ENCODE measurements at places on chromosomes 12 and 14.

DNA sequence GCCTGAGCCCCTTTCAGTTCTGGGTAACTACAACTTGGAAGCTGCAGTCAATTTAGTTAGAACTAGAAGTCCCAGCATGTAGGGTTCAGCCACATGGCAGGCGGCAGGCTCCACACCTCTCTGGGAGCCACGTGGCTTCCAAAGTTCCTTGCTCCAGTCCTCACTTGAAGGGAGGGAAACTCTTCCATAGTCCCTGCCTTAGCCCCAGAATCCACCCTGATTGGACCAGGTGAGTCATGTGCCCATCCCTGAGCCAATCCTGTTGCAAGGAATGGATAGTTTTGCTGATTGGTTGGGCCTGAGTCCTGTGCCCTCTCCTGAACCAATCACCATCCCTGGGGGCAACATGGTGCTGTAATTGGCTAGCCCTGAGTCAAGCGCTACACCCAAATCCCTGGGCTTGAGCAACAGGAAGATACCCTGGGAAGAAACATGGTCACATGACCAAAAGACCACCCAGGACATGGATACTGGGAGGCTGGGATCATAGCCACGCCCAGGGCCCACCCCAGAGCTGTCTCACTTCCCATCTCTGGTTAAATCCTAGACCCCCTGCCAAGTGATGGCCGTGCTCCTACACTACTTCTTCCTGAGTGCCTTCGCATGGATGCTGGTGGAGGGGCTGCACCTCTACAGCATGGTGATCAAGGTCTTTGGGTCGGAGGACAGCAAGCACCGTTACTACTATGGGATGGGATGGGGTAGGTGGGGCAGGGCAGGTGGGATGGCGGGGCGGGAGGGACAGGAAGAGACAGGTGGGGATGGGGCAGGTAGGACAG is 154.7 kb downstream of the ADGRD1 start:
- no peak for DNase-seq

GRCh38 chr12:104569346-104570173 is 112.8 kb downstream of the CHST11 start:
- no peak for DNase-seq

DNA sequence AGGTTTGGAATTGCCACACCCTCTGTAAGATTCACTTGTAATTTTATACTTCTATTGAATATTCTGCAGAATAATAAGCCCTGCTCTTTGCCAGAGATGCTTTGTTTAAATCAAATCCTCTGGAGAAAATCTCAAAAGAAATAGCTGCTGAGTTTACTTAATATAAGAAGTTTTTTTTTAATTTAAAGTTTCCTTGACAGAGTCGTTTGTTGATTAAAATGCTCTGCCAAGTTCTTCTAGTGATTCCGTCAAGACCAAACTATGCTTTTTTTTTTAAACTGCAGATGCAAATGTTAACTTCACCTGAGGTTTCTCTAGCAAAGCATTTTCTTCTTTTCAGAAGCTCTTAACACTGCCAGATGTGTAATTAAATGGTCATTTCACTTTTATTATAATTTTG is 13.4 kb upstream of the NAV3 start:
- DNase-seq = no peak

DNA sequence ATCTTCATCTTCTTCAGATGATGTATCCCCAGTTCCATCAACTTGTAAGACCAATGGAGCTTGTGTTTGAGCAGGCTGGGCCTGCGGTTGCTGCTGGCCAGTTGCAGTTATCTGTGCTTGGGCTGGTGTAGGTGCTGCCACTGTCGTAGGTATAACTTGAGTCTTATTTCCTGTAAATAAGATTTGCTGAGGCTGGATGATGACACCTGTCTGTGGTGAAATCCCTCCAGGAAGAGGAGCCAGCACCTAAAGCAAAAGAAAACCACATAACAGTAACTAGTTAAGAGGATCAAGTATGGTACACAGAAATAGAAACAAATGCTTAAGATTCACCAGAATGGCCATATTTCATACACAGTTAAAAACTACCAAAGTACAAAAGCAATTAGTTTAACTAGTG is 28.2 kb downstream of the GTF2A1 start:
- DNase-seq = no peak

DNA sequence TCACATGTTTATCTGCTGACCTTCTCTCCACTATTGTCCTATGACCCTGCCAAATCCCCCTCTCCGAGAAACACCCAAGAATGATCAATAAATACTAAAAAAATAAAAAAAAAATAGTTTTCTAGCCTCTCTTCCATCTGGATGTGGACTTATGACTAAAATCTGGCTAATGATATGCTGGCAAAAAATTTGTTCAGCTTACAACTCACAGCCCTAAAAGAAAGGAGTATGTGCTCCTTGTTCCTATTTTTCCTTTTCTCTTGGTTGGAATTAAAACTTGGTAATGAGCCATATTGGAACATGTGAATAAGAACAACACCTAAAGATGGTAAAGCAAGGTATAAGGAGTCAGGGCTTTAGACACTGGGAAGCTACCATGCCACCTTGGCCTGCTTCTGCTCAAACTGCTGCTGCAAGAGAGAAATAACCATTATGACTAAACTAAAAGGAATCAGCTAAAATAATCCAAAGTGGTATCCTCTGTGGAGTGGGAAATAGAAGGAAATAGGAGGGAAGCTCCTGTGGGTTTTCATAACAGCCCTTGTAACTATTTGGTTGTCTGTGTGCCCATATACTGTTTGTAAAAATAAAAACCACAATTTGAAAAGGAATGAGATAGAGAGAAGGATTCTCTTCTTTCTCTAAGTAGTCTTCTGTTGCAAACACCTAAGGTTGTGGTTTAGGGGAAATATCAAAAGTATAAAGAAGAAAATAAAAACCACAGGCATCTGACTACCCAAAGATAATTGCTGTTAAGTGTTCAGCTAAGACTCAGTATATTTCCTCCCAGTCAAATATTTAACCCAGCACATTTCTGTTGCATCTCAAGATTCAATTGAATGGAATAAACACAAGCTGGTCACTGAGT is 53.8 kb downstream of the SDR9C7 start:
- no peak for DNase-seq

DNA sequence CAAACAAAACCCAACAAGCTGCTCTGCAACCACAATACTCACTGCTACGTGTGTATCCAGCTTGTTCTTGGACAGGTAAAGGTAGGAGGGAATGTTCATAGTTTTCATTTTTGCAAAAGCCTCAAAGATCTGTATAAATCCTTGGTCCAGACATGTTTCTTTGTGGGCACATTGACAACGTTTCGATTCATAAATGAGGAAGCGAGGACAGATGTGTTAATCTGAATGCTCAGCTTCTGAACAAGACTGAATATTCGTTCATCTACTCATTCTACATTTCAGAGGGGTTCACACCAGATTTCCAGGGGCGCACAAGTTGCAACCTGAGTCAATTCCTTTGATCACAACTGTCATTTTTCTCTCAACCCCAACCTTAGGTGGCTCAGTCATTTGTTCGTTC is 134.4 kb downstream of the LLPH start:
- no peak for DNase-seq

DNA sequence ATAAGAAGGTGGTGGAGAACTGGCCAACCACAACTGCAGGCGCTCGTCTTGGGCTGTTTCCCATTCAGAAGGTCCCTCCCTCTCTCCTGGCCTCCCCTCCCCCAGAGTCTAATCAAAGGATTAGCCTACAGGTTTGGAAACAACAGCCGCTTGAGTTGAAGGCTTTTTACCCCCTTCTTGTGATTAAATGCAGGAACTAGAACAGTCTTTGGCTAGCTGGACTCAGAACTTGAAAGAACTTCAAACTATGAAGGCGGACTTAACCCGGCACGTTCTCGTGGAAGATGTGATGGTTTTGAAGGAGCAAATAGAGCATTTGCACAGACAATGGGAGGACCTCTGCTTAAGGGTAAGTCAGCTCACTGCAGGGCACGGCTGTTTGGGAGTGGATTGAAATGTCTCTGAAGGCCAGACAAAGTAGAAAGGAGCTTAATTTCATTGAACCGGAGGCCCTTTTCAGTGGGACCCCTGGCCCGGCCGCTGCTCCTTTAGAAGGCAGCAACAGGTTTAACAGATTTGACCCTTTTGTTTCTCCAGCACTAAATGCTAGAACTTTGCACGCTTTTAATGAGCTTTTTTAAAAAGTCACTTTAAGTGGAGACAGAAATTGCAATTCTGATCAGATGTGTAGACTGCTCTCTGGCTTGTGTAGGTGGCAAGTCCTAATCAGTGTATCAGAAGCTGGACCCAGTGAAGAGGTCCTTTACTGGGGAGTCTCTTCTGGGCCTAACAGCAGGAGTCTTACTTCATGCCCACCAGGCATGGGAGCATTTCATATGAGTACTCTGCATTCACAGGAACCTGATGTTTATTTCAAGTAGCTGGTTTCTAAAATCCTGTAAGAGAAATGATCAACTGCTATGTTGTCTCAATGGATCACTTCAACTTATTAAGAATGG is 107.7 kb downstream of the ESR2 start:
- no peak for DNase-seq

DNA sequence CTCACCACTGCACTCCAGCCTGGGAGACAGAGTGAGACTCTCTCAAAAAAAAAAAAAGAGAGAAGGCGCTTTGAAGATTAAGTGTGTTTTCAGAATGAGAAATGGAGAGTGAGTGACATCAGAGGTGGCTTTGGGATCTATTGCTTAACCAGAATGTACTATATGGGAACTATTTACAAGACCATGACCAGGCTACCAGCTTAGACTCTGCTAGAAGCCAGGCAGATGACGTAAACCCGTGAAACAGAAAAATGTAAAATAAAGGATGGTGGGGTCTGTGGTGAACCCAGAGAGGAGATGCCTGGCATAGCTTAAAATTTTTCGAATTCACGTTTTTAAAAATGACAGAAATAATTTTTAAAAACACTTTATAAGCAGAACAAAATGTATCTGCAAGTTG is 82.0 kb downstream of the IFT43 start:
- no peak for DNase-seq

- peak; percentile 93 for DNase-seq
These were observed at the start of gene ZNF219 for GRCh38 chr14:21098076-21098891. Gene ZNF219 (minus strand): TSS chr14:21098655. CDS start chr14:21093591, 5,064 bp downstream.

DNA sequence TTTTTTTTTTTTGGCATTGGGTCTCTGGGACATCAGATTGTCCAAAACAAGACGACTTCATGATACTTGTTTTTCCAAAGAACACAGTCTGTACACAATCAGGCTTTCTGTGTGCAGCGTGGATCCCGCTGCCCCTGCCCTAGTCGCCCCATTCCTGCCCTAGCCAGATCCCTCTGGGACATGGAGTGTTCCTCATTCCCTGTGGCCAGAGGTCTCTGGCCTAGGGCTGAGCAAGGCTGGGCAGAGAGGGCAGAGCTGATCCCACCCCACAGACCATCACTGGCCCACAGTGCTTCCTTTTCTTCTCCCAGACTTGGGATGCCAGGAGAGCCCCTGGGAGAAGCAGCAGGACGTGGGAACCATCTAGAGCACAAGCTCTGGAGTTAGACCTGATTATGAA is 20.9 kb upstream of the EIF2B2 start:
- peak; percentile 73 for DNase-seq

GRCh38 chr12:62332598-62332997 is 72.4 kb downstream of the USP15 start:
- DNase-seq = no peak

GRCh38 chr14:84535976-84536375 is 994.0 kb upstream of the FLRT2 start:
- DNase-seq = no peak

DNA sequence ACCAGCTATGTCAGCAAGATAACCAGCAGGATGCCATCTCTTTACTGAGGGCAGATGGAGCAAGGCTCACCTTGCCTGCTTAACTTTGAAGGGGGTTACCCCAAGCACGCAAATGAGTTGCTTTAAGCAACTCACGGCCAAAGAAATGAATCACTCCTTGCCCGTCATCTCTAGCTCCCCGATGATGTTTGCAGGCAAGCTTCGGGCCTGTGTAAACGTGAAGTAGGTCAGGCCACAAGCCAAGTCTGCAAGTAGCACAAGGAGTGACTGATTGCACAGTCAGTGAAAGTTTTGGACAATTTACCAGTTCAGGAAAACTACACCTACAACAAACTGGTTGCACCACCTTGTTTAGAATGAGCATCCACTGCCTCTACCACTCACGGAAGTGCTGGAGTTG is 699.7 kb upstream of the TBX3 start:
- peak; percentile 83 for DNase-seq

DNA sequence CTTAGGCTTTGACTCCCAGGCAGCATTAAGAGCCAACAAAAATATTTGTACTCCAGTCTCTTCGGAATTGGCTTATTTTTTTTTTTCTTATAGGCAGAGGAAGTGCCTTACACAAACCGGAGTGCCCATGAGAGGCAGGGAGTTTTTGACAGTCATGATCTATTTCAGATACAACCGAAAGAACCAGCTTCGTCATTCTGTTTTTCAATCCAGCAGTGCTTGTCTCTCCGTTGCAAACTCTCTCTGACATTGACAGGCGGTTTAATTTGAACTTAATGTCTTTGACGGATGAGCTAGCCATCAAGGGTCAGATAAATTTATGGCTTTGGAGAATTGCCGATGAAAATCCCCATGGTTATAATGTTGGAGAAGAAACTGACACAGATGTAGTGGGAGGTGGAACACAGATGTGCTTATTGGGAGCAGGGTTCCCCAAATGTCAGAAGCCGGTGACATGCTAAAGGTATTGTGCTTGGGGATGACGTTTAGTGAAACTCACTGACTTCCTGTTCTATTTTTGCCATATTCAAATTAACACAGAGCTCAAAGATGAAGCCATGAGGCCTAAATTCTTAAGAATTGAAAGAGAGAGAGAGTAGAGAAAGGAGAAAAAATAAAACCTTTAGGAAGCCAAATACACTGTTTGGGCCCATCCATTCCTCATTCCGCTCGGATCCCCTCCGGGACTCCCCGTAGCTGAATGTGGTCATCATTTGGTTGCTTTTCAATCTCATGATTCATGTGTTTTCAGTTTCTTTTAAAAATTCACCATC is 59.7 kb downstream of the PLXNC1 start:
- DNase-seq = no peak

DNA sequence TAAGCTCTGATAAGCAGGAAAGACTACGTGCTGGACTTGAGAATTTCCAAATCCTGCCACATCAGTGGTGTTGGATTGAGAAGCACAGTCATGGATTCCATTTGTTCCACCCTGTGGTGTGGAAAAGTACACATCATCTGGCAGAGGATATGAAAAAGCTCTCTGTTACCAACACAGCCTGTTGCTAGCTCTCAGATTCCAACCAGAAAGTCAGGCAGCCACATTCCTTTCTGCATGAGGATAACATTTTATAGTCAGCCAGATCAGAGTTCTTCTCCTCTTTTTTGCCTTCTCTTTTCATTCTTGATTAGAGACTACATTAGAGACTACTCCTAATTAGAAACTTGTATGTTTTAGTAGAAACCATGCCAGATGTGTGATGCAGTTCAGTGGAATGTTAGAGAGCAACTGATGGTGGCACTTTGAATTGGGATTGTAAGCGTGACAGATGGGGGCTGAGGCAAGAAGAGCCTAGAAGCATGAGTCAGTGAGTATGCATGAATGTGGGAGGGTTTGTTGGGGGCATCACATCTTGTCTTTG is 61.2 kb upstream of the STXBP6 start:
- DNase-seq = peak; percentile 59
